Stimulated activated CD4-positive, alpha-beta T cell treated with anti-CD3 and anti-CD28 coated beads, Interleukin-1b, Interleukin-23, amount 100 ng/mL, for 4 hours (primary cell): ENCODE measurements at places on chromosomes 6 and 20.

GRCh38 chr6:128357392-128358130, 162.8 kb downstream of the PTPRK start:
- DNase-seq = no peak

- DNase-seq = no peak
Observed at GRCh38 chr6:71454056-71454455, 165.4 kb downstream of the OGFRL1 start.

DNA sequence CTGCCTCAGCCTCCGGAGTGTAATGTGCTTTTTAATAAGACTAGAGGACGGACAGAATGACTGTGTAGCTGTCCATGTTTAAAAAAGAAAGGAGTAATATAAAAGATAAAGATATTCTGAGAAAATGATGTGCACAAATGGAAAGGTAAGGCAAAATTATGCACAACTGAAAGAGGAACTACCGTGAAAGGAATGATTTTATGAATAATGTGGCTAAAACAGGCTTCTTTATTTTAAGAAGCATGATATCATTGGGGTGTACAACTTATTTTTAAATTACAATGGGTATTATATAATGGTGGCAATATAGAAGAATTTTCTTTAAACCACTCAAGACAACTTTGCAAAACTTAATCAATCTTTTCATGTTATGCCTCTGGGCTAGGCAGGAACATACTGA, 78.1 kb downstream of the FIG4 start:
- DNase-seq = no peak

DNA sequence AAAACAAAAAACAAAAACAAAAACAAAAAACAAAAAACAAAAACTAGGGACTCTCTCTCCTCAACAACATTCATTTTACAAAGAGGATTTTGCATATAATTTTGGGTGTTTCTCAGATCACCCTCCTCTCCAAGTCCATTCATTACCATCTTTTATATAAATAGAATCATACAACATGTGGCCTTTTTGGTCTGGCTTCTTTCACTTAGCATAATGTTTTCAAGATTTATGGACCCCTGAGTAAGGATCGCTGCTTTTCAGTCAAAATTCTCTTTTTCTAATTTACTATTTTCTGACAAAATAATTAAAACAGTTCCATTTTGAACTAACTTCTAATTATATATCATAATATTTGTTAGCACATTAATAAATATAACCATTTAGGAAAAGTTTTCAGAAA, 94.8 kb downstream of the UBE3D start:
- DNase-seq = no peak

GRCh38 chr6:39812853-39813533, 20.8 kb downstream of the DAAM2 start:
- DNase-seq = no peak

DNA sequence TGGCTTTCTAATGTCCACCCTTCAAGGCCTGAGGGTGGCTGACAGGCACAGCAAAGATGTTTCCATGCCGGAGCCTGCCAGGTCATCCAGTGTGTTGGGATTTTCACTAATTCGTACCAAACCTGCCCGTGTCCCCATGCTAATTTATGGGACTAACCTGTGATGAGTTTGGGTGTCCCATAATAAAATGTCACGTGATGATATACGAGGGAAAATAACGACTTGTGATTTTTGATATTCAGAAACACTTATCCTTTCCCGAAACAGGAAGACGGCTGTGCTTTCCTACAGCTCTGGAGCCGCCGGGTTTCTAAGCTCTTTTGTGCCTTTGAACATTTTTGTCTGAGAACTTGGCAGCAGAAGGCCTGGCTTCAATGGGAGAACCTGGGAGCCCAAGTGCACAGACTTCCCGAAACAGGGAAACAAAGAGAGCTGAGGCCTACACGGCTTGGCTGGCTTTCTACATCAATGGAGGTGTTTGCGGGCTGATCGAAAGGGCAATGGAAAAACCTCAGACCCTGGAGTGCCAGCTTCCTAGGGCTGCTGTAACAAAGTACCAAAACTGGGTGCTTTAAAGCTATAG, 171.9 kb upstream of the JARID2 start:
- no peak for DNase-seq

DNA sequence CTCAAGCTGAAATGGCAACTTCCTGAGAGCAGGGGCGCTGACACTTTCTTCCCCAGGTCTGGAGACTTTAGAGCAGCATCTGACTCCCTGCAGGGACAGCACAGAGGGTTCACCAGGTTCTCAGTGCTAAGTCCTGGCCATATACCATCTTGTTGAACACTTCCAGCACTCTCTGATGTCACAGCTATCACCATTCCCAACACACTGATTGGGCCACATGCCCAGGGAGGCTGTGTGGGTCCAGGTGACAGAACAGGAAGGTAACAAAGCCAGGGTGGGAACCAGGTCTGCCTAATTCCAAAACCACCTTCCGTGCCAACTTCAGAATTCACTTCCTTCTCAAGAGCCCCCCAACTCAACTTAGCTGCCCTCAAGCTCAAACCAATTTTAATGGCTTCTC, 4.3 kb downstream of the APCDD1L start:
- no peak for DNase-seq

DNA sequence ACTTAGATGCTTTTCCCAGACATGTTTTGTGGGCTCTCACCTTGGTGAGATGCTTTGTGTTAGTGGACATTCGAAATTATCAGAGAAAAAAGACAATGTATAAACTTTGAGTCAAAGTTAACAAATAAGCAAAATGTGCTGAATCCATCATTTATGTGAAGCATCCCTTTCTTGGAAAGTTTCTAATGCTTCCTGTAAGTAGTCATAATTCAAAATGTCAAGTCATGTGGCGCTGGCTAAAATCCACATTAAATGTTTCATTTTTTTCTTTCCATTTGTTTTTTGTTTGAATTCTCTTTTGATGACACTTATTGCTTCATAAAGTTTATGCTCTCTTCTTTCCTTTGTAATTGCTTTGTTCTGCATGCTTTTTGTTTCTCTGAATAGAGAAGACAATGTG, 107.2 kb upstream of the CENPW start:
- no peak for DNase-seq

DNA sequence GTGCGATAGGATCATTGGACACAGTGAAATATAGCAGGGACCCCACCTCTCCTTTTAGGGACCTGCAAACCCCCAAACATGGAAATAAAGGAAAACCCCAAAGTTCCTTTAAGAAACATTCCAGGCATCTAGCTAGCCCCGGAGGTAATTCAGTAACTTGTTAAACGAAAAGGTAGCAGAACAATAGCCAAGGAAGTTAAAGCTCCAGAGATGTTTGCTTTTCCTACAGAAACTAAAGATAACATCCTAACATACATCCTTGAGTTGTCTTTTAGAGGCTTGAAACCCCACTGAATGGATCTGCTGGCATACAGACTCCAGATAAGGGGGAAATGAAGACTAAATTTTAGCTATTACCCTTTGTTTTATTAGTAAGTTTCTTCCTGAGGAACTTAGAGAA, 51.0 kb downstream of the FAM184A start:
- no peak for DNase-seq

DNA sequence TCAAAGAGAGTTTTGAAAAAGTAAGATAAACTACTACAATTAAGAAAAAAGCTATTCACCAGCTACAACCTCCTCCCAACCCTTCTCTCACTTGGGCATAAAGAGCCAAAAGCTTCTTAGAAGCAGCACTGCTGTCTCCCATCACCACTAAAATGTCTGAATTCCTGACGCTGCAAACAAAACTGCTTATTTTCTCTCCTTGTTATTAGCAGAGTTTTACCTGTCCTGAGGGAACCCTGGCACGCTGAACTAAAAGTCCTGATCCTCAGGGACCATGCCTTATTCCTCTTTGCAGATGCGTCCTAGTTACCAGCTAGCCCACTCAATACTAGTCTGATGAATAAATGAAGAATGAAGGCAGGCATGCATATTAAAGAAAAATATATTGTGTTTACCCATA, 1.1 kb downstream of the HACE1 start:
- DNase-seq = no peak

GRCh38 chr6:39926668-39927067, 7.6 kb downstream of the MOCS1 start:
- DNase-seq = no peak

DNA sequence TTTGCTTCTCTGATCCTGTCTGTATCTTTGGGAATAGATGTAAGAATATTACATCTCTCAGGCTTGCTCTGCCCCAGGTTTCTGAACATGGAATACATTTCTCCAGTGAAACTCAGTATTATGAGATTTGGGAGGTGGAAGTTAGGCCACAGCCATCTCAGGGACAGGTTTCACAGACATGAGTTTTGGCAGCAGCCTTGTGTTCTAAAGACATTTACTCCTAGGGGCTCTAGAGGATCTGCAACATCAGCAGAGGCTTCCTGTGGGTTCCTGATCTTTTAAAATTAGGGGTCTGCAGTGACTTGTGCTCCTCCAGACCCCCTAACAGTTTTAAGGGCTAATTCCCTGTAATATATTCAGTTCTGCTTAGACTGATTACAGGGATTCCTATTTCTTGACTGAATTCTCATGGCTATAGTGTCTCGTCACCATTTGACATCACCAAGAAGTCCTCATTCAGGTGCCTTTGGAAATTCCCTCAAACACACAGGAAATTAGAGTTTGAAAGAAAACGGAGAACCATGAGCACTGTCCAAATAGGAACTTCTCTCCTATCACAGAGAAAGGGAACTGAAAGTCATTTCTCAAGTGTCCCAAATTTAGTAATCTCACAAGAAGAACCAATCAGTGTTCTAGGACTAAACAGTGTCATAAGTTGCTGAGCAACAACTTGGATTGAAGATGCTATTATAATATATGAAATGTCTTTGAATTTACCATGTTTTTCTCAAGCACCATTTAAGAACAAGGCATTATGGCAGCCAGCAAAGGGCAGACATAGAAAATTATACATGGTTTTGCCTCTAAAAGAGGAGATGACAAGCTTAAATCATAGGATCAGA, 2.5 kb upstream of the HLA-DRA start:
- DNase-seq = no peak

DNA sequence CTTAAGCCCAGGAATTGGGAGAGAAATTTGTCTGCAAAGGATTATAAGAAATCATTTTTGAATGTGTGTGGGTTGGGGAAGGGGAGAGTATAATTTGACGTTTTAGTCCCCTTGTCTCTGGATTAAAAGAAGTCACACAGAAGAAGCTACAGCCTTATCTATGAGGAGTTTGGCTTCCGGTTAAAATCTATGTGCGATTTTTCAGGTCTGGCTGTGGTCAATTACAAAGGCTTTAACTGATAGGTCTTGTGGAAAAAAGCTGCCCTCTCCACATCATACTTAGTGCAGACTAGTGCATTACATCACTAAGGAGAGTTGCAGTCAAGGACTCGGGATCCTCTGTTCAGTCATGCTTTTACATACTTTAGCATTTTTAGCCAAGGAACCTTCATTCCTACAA, 80.3 kb upstream of the HTR1B start:
- no peak for DNase-seq

DNA sequence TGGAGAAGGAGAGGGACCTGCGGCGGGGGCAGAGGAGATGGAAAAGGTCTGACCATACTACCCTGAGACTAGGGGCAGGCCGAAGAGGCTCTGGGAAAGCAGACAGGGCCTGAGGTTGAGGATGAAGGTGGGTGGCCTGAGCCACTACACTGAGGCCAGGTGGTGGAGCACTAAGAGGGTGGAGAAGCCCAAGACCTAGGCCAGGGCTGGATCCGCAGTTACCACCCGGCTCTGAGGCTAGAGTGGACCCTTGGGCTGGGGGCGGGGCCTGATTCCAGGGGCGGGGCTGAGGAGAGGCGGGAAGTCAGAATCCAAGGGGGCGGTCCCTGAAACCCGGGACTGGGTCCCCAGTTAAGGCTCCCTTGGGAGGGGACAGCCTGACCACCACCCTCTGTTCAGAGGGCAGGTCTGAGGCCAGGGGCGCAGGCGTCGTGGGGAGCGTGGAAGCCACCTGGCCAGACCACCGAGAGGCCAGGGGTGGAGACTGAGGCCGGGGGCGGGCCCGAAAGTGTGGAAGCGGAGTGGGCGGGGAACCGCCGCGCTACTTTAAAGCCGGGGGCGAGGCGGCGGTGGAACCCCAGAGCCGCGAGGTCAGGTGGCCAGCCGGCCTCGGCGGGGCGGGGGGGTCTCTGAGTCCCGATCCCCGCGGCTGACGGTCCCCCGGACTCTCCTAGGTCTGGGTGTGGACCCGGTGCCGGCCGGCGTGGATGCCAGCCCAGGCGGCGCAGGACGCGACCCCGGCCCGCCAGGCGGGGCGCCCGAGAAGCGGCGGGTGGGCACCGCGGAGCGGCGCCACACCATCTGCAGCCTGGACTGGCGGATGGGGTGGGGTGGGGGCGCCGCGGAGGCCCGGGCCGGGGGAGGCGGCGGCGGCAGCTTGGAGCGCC, 8.3 kb downstream of the CCM2L start:
- peak; percentile 24 for DNase-seq

GRCh38 chr6:36147294-36147693, 17.0 kb downstream of the MAPK13 start:
- no peak for DNase-seq

DNA sequence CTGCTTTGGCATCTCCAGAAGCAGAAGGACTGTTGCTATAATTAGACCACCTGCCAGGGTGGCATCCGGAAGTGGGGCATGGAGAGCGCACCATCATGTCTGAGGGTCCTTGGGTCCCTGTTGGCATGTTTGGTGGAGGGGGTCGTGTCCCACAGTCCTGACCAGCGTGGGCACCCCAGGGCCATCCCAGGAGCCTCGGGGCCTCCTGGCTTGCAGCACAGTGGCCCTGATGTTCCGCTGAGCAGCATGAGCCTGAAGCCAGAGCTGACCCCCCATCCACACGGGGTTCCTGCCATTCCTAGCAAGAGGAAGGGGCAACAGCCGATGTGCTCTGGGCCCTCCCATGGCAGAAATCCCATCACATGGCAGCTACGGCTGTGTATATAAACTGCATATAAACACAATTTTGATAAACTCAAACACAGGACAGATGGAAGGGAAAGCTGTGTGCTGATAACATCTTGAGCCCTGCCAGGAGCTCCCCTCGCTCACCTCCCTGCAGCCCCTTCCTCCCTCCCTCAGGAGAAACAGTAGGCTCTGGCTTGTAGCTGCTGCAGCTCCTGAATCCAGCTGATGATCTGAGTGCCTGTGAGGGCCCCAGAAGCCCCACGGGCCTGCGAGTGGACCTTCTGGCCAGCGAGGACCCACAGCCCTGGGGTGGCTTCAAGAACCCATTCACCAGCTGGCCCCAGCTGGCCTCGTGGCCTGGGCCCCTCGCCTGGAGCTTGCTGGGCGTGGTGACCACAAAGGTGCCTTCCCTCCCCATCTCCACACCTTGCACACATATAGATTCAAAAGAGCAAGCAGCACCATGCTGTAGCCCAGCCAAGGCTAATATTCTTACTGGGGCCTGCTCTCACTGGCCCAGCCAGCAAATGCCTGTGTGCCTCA, 321.6 kb downstream of the CDH4 start:
- no peak for DNase-seq
